Keratinocyte (primary cell): ENCODE measurements at places on chromosomes 12 and 14. TPM values are rescaled to one million over a fixed set of nuclear protein-coding genes. Genes with fewer than 3 reads are reported as not detected.
A peak's percentile ranks its signal among the peaks of the same experiment; 100 is the strongest.

- DNase-seq = no peak
These were observed 133.6 kb downstream of the ZFP36L1 start for GRCh38 chr14:68658943-68659931.

The GPRC5D gene
- 0.08 to 0.32 TPM (median 0.19 TPM) in 3 replicates for polyA plus RNA-seq

- no peak for DNase-seq
These were observed 13.0 kb upstream of the GPR68 start for GRCh38 chr14:91257328-91258010.

- no peak for DNase-seq
These were observed 133.9 kb upstream of the EVL start for GRCh38 chr14:99931308-99931707.

GRCh38 chr14:51738754-51739153 lies 87.0 kb downstream of the FRMD6 start:
- no peak for DNase-seq

The ATXN7L3B gene
- polyA plus RNA-seq = 12.0 to 16.0 TPM (median 15.3 TPM) in 3 replicates

- DNase-seq = no peak
These were observed 759 bp downstream of the NFYB start for GRCh38 chr12:104137001-104137901.

DNA sequence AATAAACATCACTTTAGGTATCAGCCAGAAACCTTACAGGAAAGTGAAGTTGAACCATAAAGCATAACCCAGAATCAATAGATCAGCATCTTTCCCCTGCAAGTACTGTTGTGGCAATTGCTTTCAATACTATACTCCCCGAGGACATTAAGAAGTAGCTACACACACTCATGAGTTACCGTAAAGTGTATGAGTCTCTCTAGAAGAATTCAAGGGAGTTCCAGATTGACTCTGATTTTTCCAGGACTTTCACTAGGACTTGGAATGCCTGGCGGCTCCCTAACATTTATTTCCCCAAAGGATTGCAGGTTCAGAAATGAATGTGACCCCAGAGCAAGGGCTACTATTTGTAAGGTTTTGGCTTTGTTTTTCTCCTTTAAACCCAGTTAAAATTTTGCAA lies 465.4 kb upstream of the MDGA2 start:
- no peak for DNase-seq

GRCh38 chr12:112162241-112162790 lies 37.0 kb downstream of the TRAFD1 start:
- DNase-seq = no peak

The FANCM gene
- 2.5 to 6.0 TPM (median 3.0 TPM) in 3 replicates for polyA plus RNA-seq

The OASL gene
- 3.6 to 6.2 TPM (median 4.5 TPM) in 3 replicates for polyA plus RNA-seq

The FOXG1 gene
- not detected in 3 replicates for polyA plus RNA-seq

GRCh38 chr12:130583800-130584199 lies 132.3 kb downstream of the RIMBP2 start:
- no peak for DNase-seq

The AQP6 gene
- 0.28 to 0.57 TPM (median 0.45 TPM) in 3 replicates for polyA plus RNA-seq

GRCh38 chr12:43349863-43350262 lies 202.1 kb downstream of the ADAMTS20 start:
- no peak for DNase-seq

DNA sequence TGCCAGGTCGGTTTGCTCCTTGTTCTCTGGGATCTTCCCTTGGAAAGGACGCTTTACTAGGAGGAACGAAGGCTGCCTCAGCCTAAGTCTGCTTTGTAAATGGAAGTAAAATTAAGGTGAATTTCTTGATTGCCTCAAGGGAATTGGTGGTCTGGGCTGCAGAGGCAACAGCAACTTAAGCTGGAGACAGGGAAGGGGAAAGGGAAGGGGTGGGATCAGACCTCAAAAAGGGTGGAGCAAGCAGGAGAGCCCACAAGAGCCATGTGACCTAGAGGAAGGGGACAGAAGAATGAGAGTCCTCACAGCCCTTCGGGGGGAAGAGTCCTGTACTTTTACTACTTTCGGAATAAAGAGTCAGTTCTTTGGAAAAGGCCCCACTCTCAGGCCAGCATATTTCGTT lies 147.9 kb downstream of the PPM1H start:
- no peak for DNase-seq

The SSTR1 gene
- polyA plus RNA-seq = 0.03 to 0.05 TPM in 2 of 3 replicates, not detected in the other

- peak; percentile 61 for DNase-seq
These were observed 60.2 kb upstream of the FERMT2 start for GRCh38 chr14:53011053-53011462.

DNA sequence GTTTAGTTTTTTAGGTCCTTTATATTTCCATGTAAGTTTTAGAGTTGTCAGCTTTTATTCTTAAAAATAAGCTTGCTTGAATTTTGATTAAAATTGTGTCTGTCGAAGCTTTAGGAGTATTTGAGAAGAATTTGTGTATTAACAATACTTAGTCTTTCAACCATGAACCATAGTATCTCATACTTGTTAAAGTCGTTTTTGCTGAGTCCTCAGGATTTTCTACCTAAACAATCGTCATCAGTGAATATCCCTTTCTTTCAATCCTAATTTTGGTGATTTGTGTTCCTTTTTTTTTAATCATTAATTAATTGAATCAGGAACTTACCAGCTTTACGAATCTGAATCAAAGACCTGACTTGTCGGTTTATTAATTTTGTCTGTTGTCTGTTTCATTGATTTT lies 18.2 kb downstream of the CAND1 start:
- DNase-seq = no peak

DNA sequence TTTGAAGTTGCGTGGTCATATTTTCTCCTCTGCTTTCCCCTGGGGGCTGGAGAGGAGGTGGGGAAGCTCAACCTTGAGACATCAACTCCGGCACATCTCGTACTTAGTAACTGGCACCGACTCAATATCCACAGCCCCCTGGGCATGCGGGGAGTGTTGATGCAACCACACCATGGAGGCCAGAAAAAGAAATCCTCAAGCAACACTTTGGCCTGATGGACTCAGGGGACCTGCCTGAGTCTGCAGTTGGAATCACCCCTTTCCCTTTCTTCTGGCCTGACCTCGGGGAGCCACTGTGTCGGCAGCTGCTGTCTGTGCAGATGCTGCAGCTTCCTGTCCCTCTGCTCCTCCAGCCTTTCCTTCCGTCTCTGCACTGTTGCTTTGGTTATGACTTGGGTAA lies 11.4 kb upstream of the AACS start:
- DNase-seq = no peak
